ENCODE measurements at places on chromosomes 5 and 9.

DNA sequence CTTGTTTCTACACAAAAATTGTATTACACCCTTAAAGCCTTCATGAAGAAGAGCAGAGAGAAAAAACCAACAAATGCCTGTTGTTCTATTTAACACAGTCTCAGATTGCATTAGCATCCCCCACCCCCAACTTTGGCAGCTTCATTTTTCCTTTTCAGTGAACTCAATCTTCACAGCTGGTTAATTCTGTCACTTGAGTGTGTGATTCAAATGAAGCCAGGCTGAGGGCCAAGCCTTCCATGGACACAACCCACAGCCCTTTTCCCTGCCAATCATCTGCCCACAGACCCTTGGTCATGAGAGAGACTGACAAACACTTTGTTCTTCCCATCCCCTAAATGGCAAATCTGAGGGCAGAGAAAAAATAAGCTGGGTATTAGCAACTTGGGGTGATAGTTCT is 217.5 kb upstream of the NMUR2 start:
- no peak for DNase-seq

GRCh38 chr9:90301277-90301653 is 341.4 kb downstream of the DIRAS2 start:
- no peak for DNase-seq

GRCh38 chr5:119361594-119362125 is 5.8 kb downstream of the TNFAIP8 start:
- no peak for DNase-seq

DNA sequence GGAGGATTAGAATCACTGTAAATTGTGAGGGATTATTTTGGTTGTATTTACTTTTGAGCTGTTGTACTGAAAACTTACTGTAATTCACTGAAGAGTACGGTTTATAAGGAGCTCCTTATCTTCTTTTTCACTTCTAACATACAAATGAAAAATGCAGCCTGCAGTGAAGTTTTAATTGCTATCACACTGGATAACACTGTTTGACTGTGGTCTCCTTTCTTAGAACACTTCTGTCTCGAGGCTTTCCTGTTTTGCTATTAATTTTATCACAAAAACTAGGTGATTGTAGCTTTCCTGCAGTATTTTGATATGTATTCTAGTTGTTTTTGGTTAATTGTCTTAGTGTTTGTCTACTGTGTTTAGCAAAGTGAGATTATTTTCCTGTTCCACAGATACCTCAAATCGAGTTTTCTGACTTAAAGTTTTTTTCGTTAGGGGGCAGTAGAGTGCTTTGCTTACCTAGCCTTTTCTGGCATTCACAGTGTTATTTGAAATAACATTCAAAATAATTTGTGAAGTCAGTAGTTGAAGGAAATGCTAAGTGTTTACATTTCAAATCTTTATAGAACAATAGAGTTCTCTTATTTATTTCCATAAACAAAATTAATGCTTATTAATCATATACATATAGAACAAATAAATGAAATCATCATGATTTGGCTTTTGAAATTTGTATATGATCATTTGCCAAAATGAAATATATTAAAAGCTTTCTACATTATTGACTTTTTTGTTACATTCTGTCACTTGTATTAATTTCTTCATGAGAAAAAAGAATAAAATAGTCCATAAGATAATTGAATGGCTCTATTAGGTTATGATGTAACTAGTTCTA is 52.9 kb downstream of the COMMD10 start:
- DNase-seq, result no peak

DNA sequence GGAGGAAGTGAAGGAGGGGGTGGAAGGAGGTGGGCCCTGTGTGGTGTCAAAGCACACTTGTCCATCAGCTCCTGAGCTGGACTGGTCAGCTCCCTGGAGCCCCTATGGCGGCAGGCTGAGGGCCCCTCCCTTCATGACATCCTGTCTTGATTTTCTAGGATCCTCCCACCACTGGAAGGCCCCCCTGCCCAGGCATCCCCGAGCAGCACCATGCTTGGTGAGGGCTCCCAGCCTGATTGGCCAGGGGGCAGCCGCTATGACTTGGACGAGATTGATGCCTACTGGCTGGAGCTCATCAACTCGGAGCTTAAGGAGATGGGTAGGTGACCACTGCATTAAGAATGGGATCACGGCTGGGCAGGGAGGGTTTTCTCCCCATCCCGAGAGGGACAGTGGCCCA is 34.2 kb downstream of the JADE2 start:
- DNase-seq, result no peak

DNA sequence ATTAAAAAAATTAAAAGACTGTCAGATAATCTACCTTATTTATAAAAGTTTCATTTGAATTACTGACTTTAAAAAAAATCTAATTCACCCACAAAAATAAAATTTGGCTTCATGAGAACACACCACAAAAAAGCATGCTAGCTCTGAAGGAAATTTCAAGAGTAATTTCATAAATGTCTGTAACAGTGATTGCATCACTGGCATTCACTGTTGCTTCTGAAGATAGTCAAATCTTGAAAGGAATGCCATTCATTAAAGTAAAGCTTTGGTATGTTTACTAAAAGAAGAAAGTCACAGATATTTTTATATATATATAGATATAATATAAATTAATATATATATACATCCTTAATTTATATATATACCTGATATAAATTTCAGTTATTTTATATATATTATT is 43.4 kb downstream of the NADK2 start:
- DNase-seq, result no peak

- DNase-seq, result no peak
These were observed 88.6 kb downstream of the PPP2R2B start for GRCh38 chr5:146789712-146790653.

GRCh38 chr5:89090037-89090436 is 207.1 kb upstream of the MEF2C start:
- DNase-seq, result no peak

- no peak for DNase-seq
These were observed 36.9 kb upstream of the ADAMTS16 start for GRCh38 chr5:5103245-5103644.

DNA sequence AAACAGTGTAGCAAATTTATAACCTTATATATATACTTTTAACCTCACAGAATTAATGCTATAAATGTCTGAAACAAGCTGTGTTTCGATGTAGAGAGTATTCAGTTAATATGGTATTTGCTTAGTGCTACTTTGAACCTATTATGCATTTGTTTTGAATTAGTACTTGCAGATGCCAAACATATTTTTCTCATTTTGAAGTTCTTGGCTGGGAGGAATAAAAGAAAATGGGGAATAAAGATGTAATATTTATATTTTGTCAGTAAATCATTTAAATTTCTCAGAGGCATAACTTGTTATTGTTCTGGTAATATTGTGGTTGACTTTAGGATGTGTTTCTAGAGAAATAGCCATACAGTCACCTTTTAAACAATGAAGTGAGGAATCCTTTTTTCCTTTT is 175.9 kb upstream of the IZUMO3 start:
- no peak for DNase-seq

DNA sequence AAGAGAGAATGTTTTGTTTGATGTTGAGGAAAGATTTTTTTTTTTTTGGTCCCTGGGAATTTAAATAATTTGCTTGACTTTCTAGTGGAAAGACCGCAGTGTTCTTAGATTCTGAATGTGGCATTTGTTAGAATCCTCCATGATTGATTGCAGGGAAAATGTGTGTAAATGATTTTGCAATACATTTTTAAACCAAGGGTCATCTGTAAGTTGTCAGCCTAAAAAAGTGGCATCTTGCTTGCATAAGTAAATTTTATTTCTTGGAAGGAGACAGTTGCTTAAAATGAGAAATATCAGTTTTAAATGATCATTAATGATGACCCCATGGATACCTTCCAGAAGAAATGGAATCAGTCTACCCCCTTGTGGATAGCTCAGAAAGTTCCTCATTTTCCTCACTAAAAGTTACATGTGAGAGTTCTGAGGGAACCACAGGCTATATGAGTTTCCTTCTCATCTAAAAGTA is 105.1 kb upstream of the SLC25A48 start:
- no peak for DNase-seq

- no peak for DNase-seq
These were observed 29.1 kb upstream of the BNC2 start for GRCh38 chr9:16899606-16900005.

DNA sequence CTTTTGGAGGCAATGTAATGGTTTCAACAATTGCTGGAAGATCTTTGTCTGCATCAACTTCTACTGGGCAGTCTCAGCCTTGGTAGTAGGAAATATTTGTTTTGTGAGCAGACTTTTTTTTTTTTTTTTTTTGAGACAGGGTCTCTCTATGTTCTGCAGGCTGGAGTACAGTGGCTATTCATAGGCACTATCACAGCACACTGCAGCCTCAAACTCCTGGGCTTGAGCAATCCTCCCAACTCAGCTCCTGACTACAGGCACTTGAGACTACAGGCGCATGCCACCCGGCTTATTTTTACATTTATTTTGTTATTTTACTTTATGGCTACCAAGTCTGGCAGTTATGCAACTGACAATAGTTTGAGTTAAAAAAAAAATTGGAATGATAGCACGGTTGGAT is 187.3 kb downstream of the SNX18 start:
- DNase-seq, result no peak

- no peak for DNase-seq
These were observed 5.0 kb downstream of the SRD5A1 start for GRCh38 chr5:6638236-6638635.

DNA sequence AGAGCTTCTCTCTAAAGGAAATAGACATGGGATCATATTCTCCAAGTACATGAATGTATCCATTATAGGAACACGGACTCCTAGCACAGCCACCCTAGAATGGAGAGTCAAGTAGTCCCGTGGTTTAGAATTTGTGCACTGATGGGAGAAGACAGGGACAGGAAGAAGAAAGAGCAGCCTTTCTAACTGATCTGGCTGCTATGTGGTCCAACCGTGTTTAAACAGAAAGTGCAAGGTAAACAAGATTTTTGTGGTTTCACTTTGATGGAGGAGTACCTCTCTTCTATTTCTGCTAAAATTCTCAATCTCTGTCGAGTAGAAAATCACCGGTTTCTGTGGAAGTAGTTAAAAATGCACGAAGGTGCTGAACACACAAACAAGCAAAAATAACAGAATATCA is 171.3 kb downstream of the ST8SIA4 start:
- no peak for DNase-seq

DNA sequence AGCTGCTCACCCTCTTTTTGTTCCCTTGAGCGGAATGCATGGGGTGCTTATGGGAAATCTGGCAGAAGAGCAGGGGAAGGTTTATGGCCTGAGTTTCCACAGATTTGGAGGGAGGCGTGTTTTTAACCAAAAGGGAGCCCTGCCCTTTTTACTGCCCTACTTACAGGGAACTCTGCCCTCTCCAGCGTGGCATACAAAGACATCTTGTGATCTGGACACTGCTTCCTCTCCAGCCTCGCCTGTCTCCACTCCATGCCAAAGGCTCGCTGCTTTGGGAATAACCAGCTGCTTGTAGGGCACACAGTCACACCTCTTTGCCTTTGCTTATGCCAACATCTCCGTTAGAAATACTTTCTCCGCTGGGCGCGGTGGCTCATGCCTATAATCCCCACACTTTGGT is 314.2 kb downstream of the ARHGAP26 start:
- no peak for DNase-seq

DNA sequence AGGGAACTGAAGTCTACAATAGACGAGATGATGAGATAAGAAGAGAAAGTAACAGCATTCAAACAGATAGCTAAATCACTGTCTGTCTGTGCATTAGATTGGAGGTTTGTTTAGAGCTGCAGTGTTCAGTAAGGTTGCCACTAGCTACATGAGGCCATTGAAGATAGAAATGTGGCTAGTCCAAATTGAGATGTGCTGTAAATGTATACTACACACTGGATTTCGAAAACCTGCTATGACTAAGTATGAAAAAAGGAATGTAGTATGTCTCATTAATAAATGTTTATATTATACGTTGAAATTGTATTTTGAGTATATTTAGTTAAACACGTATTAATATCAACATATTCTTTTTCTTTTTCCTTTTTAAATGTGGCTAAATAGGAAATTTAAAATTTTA is 142.1 kb downstream of the XRCC4 start:
- no peak for DNase-seq

GRCh38 chr5:57172466-57173318 is 1.2 kb upstream of the GPBP1 start:
- DNase-seq, result no peak

- no peak for DNase-seq
These were observed 75.7 kb downstream of the PJA2 start for GRCh38 chr5:109334056-109334455.

DNA sequence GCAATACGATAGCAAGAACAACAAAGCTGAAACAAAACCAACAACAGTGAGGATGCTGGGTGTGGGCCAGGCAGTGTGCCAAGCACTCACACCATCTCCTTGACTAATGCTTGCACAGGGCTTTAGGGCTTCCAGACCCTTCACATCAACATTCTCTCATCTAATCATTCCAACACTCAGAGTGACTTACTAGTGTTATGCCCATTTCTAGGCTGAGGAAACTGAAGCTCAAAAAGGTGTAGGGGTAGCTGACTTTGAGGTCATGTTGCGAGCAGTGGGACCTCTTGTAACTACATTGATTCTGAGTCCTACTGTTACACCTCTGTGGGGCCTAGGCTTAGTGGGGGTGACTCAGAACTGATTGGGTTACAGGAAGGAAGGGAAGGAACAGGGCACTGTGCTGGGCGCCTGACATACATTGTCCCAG is 9.7 kb downstream of the ANGPTL2 start:
- no peak for DNase-seq

DNA sequence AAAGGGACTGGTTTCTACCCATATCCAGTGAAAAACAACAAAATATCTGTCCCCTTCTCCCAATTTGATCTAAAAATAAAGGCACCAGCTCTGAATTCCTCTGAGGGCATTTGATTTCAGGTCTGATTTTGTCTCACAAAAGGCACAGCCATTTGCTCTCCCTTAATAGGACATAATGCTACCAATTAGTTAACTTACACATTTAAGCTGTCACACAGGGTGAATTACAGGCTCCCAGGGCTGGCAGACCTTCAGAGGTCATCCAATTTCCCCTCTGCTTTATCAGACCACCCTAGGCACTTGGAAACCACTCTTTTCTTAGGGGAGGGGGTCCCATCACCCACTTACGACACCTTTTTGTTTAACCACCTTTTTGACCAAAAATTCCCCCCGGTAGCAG is 319.9 kb downstream of the SPOCK1 start:
- no peak for DNase-seq

GRCh38 chr5:158142156-158142555 is 283.2 kb upstream of the CLINT1 start:
- no peak for DNase-seq

- DNase-seq, result no peak
These were observed 163.5 kb upstream of the IRX1 start for GRCh38 chr5:3432135-3432534.

GRCh38 chr5:14440582-14441431 is 140.8 kb upstream of the OTULINL start:
- DNase-seq, result no peak

GRCh38 chr9:127180457-127181314 is 58.3 kb upstream of the ANGPTL2 start:
- DNase-seq, result no peak

GRCh38 chr9:123343443-123344191 is 12.4 kb upstream of the CRB2 start:
- no peak for DNase-seq

- DNase-seq, result no peak
These were observed 22.6 kb upstream of the CTNNAL1 start for GRCh38 chr9:109035684-109036423.
